Stimulated activated CD8-positive, alpha-beta memory T cell treated with anti-CD3 and anti-CD28 coated beads, Interleukin-4, amount 100 ng/mL, for 1 hour (primary cell): ENCODE measurements at places on chromosomes 12 and 14.
A peak's percentile ranks its signal among the peaks of the same experiment; 100 is the strongest.

- DNase-seq: no peak
These were observed 52.8 kb downstream of the FRMD6 start for GRCh38 chr14:51704545-51704944.

- DNase-seq: no peak
These were observed 36.3 kb upstream of the OAS1 start for GRCh38 chr12:112870267-112870980.

DNA sequence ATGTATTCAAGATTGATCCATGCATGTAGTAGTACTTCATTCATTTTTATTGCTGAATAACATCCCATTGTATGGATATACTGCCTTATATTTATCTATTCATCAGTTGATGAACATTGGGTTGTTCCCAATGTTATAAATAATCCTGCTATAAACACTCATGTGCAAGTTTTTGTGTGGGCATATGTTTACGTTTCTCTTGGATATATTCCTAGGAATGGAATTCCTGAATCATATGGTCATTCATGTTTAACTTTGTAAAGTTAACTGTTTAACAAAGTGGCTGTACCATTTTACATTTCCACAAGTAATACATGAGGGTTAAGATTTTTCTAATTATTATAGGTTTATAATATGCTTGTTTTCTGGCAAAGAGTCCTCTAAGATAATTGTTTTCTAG, 1568.2 kb upstream of the SEL1L start:
- DNase-seq: no peak

DNA sequence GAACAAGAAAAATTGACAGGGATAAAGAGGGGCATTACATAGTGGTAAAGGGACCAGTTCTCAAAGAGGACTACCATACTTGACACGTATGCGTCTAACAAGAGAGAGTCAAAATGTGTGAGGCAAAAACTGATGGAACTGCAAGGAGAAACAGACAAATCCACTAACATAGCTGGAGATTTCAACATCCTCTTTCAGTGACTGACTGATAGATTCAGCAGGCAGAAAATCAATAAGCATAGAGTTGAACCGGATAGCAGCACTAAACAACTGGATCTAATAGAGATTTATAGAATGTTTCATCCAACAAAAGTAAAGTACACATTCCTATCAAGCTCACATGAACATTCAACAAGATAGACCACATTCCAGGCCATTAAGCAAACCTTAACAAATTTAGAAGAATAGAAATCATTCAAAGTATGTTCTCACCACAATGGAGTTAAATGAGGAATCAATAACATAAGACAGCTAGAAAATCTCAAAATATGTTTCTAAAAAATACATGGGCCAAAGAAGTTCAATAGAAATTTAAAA, 16.1 kb upstream of the CRACR2A start:
- no peak for DNase-seq

DNA sequence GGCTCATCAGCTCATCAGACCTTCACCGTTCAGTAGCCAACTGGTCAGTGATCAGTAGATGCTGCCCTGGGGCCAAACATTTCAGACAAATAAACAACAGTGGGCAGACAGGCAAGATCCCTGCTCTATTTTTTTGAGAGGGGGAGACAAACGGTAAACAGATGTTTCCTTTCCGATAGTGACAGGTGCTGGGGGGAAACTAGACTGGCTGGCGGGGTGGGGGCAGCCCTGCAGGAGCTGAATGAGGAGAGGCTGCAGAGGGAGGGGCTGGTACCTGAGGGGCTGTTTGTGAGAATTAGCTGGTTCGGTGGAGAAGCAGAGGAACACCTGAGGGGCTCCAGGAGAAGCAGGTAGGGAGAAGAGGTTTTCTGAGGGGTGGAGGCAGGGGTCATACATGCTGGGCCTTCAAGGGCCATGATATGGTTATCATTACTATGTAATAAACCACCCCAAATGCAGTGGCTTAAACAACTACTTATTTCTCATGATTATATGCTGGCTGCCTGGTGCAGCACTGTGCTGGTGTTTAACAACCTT, 8.2 kb upstream of the GOLGA3 start:
- DNase-seq: no peak

GRCh38 chr14:96756745-96757144, 40.4 kb upstream of the VRK1 start:
- no peak for DNase-seq

DNA sequence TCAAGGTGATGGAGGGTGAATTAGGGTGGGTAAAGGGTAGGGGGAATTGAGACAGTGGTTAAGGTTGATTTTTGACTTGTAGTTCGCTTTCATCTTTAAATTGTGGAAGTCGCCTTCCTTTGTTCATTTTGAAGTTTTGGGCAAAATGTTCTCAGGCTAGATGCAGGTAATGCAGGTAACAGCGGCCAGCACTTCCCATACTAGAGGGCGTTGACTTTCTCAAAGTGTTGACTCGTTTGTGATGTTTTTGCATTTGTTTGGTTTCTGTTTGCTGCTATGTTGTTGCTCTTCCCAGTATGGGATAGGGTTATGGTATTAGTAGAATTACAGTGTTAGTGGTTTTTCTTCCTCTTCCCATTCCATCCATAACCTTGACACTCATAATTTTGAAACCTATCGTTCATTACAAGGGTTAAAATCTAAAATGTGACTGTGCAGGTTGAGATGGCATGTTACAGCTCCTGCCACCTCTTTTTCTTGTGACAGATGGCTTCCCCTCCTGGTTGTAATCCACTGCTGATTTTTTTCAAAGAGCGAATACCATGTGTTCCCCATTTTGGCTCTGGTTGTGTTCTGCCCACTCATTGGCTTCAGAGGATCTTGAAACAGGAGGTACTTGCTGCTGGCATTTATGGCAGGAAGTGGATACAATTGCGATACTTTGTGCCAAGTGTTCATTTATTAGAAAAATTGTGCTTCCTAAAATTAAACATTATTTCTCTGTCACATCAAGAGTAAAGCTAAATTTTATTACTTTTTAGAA, 57.1 kb downstream of the ERC1 start:
- no peak for DNase-seq

- DNase-seq: no peak
These were observed 155.1 kb upstream of the PRICKLE1 start for GRCh38 chr12:42744539-42745182.

DNA sequence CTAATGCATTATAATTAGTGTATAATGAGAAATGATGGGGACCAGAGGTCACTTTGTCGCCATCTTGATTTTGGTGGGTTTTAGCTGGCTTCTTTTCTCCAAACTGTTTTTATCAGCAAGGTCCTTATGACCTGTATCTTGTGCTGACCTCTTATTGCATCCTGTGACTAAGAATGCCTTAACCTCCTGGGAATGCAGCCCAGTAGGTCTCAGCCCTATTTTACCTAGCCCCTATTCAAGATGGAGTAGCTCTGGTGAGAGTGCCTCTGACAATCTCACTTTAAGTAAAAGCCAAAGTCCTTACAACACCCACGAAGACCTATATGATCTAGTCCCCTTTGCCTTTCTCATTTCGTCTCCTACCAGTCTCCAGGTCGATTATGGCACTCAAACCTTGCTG, 28.3 kb upstream of the STRAP start:
- DNase-seq: no peak

- DNase-seq: peak; percentile 15
These were observed 43.3 kb upstream of the NT5DC3 start for GRCh38 chr12:103884316-103884715.

- DNase-seq: no peak
These were observed 37.3 kb upstream of the ATXN2 start for GRCh38 chr12:111636209-111636945.

- DNase-seq: no peak
These were observed 121.4 kb downstream of the KSR2 start for GRCh38 chr12:117847371-117847770.

GRCh38 chr12:25422241-25422640, 130.8 kb downstream of the LMNTD1 start:
- DNase-seq: no peak
